SJSA1 (cell line): ENCODE measurements at places on chromosomes 2 and 18. TPM values are rescaled to one million over a fixed set of nuclear protein-coding genes. Genes with fewer than 3 reads are reported as not detected.

- DNase-seq, result no peak
Observed at GRCh38 chr2:117825437-117825836, 10.9 kb downstream of the DDX18 start.

LRRC30 gene
- not detected in 2 replicates for total RNA-seq

ERFE gene
- 8.4 and 14.9 TPM in 2 replicates for total RNA-seq

- peak; percentile 34 for DNase-seq
Observed at GRCh38 chr2:1642066-1642861, 102.1 kb downstream of the PXDN start.

GRCh38 chr18:22163416-22164161 is 5.8 kb upstream of the GATA6 start:
- DNase-seq, result no peak
